ENCODE measurements at places on chromosomes 5 and 9.

GRCh38 chr9:96183751-96184150 lies 118.2 kb downstream of the HSD17B3 start:
- DNase-seq = no peak

DNA sequence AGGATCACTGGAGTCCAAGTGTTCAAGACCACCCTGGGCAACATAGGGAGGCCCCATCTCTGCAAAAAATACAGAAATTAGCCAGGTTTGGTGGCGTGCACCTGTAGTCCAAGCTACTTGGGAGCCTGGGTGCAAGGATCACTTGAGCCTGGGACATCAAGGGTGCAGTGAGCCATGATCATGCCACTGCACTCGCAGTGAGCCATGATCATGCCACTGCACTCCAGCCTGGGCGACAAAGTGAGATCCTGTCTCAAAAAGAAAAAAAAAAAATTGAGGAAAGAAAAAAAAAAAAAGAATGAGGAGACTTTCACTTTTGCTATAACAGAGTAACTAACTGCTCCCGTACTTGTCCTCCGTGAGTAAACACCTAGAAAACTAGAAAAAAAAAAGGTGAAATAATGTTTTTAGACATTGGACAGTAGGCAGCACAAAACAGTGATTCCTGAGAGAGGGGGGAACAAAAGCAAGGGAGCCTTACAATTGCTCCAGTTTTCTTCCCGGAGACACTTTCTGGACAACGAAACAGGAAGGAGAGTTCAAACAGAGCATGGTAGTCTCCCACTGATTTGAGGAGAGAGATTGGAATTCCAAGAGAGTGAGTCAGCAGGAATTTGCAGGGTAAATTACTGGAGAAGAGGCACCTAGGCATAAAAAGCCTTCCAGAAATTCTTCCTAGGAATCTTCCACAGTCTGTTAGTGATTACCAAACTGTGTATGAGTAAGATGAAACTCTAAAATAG lies 6.9 kb upstream of the ZBTB5 start:
- DNase-seq = no peak

- peak; percentile 64 for DNase-seq
These were observed 107.7 kb downstream of the TENT4A start for GRCh38 chr5:6820851-6821479.

- DNase-seq = no peak
These were observed 153.6 kb downstream of the SNX18 start for GRCh38 chr5:54671111-54671531.

DNA sequence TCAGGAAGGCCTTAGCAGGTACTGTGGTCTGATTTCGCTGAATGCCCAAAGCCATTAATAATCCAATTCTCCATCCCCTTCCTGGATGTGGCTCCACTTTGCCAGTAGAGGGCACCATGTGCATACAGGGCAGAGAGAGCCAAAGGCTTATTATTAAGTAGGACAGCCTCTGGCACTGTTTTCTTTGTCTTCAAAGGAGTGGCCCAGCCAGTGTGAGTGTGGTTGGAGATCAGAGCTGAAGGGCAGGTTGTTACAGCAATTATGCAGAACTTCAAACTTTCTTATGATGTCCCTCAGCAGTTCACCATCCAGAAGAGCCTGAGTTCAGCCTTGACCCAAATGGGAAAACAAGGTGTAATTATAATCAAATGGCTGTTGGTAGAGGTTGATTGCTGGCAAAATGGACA lies 38.6 kb upstream of the CEMIP2 start:
- DNase-seq = peak; percentile 76

DNA sequence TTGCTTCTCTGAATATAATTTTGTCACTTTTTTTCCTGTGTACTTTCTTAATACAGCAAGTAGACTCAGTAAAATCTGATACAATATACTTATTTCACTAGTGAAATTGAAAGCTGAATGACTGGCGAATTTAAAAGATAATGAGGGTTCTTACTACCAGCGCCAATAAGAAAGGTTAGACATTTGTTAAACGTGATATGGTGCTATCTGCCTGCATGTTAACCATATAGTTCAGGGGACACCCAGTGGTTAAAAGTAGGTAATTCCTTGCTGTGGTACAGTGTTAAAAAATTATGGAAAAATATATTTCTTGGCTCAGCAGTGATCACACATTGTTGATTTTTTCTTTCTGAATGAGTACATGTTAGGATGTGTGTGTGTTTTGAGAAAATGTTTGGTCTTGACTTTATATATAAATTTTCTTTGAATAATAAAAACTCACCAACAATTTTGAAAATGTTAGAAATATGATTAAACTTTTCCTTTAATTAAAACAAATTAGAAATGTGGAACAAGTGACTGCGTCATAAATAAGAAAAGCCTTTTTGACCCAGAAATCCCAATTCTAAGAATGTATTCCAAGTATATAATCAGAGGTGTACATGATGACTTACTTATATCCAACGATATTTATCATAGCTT lies 25.8 kb downstream of the CAST start:
- DNase-seq = peak; percentile 27

DNA sequence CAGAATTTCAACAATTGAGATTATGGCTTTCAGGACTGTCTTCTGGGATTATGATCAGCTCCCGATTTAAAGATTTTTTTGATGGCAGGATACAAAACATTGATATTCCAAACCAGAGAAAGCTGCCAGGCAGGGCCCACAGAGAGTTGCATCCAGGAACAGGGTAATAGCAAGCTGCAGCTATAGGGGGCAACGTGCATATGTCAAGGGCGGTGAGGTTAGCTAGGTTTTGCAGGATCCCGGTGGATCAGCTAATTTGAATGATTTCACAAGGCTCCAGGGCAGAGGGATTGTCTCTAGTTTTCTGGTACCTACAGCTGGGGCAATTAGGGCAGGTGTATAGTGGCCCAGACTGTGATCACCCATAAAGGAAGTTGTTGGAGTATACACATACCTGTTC lies 339.4 kb downstream of the CHSY3 start:
- DNase-seq = no peak

- DNase-seq = no peak
These were observed 34.1 kb upstream of the TRMT10B start for GRCh38 chr9:37719526-37719925.

DNA sequence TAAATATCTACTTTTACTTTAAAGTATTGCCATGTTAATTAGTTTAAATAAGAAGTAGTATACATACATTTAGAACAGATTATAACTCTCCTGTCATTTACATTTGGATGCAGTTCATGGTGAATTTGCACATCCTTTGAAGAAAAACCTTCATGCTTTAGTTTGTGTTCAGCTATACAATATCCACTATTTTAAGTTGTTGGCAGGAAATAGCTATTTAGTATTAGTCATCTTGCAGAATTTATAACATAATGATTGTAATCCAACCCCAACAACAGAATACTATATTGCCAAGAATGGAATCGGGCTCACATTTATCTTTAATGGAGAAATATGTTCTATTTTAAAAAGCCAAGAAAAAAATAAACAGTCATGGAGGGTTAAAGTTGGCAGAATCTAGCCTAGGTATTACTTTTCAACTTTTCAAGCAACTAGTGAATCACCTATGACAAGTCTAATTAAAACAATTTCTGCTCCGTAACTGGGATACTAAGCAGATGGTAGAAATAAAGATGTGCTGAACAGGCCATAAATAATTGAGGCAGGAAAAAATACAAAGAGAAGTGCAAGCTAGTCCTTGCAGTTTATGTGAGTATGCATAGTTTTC lies 1170.6 kb upstream of the NUDT12 start:
- DNase-seq = no peak

- DNase-seq = no peak
These were observed 70.9 kb downstream of the MYO10 start for GRCh38 chr5:16865151-16865550.

- DNase-seq = no peak
These were observed 25.9 kb upstream of the UNC5A start for GRCh38 chr5:176784218-176785165.

DNA sequence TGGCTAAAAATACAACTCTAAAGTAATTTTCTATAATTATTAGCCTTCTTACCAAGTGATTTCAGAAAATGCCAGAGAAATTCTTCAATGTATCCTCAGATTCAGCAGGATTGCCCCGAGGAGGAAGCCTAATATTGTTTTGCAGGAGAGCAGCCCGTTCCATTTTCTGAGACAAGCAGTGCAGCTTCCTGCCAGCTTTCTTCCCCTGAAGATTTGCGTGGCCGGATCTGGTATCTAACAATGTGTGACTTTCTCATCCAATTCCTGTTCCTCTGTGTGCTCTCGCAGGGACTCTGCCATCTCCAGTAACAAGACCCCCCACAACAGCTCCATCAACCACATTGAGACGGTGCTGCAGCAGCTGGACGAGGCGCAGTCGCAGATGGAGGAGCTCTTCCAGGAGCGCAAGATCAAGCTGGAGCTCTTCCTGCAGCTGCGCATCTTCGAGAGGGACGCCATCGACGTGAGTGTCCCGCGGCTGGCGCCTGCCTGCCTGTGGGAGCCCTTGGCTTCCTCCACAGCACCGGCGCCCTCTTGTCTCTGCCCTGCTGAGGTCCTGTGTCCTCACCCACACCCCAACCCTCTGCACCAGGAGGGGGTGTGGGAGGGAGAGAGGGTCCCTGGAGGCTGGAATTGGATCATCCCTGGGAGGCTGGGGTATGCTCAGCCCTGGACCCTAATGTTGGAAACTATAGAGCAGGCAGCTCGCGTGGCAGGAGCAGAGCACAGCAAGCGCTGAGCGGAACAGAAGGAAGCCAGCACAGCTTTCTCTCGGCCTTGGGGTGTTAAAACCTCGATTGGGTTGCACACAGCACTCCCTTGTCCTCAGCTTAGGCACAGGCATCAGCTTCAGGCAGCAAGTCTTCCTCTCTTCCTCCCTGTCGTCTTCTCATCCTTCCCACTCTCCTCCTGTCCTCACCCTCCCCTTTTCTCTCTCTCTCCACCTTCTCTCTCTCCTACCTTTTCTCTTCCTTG lies 216.2 kb downstream of the TRIO start:
- DNase-seq = no peak

DNA sequence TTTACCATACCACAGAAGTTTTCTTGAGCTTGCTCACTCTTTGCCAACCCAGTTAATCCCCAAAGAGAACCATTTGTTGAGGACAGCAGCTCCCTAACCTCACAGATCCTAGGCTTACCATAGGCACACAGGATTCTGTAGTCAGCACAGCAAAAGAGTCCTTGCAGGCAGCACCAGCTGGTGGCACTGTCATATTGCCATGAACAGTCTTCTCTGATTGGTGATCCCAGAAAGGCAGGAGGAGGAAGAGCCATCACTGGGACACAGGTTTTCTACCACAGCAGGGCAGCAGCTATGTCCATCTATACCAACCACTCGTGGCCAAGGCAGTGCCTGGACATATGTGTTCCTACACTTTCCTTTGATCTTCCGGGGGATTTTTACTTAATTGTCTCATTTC lies 297.1 kb upstream of the CD180 start:
- DNase-seq = no peak

GRCh38 chr9:74960561-74960960 lies 7.8 kb upstream of the C9orf40 start:
- peak; percentile 21 for DNase-seq

Measured in activated CD4-positive, alpha-beta T cell treated with anti-CD3 and anti-CD28 coated beads, Interleukin-2, Interleukin-4, amounts not matched to agents 100 ng/mL and 50 ng/mL, durations not matched to agents 16 hours and 8 hours (primary cell).